SK-N-DZ (cell line): ENCODE measurements at places on chromosomes 6 and 20.
A peak's percentile ranks its signal among the peaks of the same experiment; 100 is the strongest.

GRCh38 chr6:7106215-7106751 is 1.5 kb upstream of the RREB1 start:
- DNase-seq: no peak

DNA sequence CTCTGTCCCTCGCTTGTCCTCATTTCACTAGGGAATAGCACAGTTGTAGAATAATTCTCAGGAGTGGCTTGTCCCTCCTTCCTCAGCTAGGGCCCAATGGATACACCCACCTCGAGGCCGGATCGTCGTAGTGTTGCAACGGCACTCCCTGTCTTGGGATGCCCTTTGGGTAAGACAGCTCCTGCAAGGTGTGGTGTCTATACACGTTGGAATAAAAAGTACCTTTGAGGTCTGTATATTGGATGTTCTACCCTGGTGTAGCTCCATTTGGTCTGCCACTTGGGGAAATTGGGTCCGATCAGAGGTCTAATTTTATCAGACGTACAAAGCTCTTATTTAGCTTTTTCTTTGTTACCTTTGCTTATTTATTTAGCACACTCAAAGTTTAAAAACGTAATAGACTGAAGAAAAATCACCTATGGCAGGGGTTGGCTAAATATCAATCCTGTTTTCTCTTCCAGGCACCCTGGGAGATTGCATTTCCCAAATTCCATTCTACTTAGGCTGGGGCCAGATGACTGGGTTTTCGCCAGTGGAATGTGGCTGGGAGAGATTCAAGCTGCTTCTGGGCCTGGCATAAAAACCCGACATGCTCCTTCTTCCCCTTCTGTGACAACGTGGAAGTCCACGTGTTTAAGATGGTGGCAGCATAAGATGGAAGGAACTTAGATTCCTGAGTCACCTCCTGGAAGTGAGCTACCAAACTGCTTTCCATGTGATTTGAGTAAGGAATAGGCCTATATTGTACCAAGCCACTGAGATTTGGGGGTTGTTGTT is 82.3 kb upstream of the CD83 start:
- DNase-seq: no peak

GRCh38 chr6:44302856-44303255 is 10.3 kb downstream of the AARS2 start:
- no peak for DNase-seq

- no peak for DNase-seq
Observed at GRCh38 chr6:24902782-24903181, 33.0 kb downstream of the RIPOR2 start.

GRCh38 chr6:8195714-8196102 is 93.4 kb upstream of the EEF1E1 start:
- DNase-seq: peak; percentile 22

DNA sequence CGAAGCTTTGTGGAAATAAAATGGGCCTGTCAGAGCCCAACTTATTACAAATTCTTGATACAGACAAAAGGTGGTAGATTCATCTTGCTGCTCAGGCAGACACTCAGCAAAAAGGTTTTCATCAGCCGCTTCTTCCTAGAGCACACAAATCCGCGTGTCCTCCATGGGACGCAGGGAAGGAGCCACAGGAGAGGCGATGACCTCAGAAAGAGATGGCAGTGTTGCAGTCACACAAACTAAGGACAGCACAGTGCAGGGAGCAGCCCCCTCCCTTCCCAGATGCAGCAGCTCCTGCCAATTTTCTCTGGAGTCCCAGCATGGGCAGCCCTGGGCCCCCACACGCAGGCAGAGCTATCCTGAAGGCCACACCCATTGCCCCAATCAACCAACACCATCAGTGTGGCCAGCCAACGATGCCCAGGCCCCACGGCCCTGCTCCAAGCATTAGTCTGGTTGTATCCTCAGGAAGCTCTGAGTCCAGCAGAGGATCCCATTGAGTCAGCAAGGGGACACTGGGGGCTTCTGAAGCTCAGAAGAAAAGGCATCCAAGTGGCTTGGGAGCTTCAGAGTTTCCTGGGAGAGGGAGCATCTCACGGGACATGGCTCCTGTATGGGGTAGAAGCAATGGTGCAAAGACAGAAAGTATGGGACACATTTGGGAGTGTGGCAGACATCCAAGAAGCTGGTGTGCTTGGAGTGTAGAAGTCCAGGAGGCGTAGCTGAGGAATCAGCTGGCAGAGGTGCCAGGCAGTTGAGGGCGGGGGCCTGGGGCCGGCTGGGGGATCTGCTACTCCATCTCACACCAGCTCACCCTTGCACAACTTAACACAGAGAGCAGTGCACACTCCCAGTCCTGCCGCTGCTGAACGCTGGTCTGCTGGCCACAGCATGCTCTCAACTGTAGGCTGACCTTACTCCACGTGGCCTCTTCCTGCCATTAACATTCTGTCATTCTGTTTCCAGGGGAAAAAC is 142.1 kb upstream of the CST7 start:
- DNase-seq: no peak

- DNase-seq: no peak
Observed at GRCh38 chr20:56653211-56653610, 24.1 kb downstream of the TFAP2C start.

DNA sequence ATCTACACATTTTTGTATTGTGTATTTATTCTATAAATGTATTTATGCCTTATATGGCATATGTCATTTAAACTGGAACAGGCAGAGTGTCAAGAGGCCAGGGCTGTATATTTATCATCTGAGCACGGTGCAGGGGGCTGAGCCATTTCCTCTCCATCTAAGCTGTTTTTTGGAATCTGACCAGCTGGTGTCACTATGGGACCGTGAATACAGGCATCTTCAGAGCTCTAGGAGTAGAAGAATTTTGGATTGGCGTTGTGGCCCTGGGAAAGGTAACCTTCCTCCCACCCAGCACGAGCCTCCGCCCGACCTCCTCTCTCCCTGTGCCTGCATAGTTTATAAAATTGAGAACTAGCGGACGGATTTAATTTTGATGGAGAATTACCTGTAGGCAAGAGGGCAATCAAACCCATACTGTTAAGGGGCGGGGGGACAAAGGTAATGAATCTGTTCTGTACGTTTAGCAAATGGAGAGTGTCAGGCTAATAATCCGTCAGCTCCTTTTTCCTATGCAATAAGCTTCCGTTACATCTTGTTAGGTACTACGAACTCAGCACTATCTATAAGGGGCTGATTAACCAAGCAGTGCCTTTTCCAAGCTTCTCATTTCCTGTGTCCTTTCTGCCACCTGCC is 29.0 kb upstream of the EEF1E1 start:
- DNase-seq: peak; percentile 54

DNA sequence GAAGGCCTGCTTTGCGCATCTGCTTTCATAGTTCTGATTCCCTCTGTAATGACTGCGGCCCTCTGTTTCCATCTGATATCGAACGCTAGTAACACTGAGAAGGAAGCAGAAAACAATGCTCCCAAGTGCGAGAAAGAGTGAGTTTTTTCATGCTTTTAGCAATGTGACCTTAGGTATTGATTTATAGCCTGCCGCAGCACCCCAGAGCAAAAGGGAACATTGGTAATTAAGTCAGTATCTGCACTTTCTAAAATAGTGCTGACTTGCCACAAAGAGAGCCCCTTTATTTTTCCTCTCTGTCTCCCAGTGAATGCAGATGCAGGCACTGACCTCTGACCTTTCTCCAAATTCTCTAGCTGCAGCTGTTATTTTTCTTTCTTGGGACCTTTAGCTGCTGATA is 129.8 kb downstream of the HDGFL1 start:
- DNase-seq: peak; percentile 9

GRCh38 chr6:144566868-144567615 is 281.9 kb downstream of the UTRN start:
- DNase-seq: no peak

DNA sequence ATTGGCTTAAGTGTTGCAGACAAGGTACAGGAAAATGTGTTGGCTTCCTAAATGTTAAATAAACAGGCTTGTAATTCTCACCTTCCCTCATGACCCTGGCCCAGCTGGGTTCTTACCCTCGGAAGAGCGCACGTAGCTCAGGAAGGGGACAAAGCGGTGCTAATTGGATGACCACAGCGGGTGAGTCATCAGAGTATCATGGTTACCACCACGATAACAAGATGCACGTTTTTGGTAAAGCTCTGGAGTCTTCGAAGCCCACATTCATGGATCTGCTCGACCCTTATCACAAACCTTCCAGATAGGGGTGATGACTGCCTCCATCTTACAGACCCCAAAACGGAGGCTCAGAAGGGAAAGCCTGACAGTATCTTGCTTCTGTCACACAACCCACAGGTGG is 32.8 kb downstream of the APCDD1L start:
- DNase-seq: no peak

- no peak for DNase-seq
Observed at GRCh38 chr20:44218446-44218845, 7.9 kb upstream of the OSER1 start.

DNA sequence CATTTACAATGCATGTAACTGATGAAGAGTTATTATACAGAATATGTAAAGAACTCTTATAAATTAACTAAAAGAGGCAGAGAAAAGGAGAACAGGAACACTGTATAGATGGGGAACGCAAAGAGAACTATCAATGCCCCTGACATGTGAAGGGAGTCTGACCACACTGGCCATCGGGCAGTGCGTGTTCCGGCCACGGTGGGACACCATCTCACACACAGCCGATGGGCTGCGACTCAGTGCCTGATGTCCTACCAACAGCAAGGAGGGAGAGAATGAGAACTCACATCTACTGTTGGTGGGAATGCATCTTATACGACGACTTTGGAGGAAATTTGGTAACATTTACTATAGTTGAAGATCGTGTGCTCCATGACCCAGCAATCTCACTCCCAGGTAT is 15.5 kb upstream of the RAMACL start:
- DNase-seq: no peak

- no peak for DNase-seq
Observed at GRCh38 chr6:117275711-117276110, 10.4 kb downstream of the VGLL2 start.

DNA sequence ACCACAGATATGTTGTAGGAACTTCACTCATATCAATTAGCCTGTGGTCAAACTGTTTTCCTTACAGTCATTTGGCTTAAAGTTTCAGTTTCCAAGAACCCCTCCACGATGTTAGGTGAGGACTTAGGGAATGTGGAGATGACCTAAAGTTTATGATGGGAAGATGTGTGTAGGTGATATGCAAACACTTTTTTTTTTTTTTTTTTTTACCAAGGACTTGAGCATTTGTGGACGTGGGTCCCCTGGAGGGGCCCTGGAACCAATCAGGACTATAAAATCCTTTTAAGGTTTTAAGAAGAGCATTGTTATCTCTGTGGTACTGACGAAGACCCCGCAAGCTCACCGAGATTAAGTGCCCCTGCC is 478 bp upstream of the MTHFD1L start:
- no peak for DNase-seq

DNA sequence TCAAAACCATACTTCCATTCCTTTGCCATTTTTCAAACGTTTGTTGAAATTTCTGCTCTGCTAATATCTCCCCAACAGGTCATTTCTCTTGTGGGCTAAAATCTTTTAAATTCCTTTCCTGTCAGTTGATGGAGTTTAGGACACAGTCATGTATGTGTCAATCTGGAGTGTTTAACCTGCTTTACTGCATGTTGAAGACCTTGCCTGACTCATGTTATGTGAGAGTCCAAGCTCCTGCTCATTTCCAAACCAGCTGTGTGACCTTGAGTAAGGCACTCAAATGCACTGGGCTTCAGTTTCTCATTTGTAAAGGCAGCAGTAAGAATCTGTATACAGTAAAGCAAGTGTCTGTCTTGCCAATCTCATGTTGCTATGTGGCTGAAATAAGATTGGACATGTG is 171.9 kb upstream of the SPACA1 start:
- DNase-seq: no peak

- no peak for DNase-seq
Observed at GRCh38 chr6:93238632-93239031, 180.7 kb downstream of the EPHA7 start.

DNA sequence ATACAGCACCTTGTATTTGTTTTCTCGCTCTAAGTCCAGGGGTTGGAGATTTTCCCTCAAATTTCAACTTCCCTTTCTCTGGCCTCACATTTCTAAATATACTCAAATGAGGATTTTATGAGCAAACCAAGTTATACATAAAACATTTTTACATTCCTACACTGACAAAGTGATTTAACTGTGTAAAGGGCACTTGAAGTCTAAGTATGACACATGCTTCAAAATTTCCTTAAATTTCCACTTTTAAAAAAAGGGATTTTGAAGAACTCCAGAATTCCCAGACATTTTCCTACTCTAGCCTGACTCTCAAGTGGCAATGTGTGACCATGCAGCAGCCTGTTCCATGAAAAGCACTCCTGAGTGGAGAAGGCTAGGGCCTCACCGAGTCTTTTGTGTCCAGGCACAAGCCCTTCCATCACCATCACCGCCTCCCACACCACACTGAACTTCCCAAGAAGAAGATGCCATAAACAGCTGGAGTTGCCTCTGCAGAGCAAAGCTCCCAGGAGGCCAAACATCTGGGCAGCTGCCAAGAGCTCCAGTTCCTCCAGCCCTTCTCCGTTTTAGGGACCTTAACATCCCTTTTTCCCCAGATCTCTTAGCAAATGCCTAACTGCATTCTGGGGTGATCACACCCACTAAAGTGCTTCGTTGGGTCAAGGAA is 68.9 kb downstream of the NCR2 start:
- no peak for DNase-seq

DNA sequence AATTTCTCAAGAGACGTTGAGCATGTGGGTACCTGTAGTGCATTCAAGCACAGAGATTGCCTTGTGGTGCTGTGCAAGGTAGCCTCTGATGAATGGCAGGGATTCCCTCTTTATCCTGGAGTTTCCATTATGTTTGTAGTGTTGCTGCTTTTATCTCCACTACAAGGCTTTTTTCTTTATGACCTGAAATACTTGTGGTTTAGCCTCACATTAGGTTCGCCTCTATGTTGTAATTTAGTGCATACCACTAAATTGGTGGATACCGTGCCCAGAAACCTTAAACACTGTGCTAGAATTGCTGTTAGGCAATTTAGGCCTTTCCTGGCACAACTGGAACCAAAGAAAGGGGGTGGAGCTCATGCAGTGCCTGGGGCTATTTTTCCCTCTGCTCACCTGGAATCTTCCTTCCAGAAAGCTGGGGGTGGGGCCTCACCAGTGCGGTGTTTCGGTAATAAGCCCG is 76.8 kb downstream of the NCOA7 start:
- DNase-seq: no peak

DNA sequence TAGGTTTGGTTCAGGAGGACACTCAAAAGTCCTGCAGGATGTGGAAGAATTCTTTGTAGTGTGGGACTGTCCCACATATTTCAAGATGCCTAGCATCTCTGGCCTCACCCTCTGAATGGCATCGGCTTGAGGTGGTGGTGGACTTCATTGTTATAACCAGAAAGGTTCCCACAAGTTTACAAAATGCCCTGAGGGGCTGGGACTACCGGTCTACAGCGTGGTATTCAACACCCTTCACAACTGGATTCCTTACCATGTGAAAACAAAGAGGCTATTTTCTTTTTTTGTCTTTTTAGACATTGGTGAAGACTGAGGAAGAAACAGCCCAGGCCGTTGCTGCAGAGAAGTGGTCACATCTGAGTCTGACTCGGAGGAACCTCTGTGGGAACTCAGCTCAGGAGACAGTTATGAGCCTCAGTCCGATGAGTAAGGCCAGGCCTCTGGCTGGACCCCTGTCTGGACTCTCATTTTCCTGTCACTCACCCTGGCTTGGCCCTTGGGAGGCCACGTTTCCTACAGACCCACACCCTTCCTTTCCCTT is 15.2 kb downstream of the PGBD1 start:
- DNase-seq: no peak
